T-cell (primary cell): ENCODE measurements at places on chromosomes 12 and 14.

DNA sequence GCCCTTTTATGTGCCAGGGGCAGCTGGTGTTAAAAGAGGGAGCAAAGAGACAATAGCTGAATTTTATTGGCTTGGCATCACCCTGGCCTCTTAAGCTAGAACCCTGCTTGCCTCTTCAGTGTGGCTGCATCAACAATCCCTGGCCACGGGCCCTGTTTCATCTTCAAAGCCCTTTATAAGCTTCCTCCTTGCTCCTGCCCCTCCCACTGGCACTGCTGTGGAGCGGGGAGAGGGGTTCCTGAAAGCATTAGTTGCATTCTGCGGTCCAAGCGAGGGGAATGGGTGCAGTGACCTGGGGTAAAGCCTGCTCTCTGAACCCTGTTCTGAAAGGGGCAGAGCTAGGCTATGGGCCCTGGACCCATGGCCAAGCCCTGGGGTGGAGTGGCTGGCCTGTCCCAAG, 220 bp upstream of the KRT83 start:
- DNase-seq, result no peak

GRCh38 chr12:122406701-122407164, 15.7 kb downstream of the CLIP1 start:
- no peak for DNase-seq

DNA sequence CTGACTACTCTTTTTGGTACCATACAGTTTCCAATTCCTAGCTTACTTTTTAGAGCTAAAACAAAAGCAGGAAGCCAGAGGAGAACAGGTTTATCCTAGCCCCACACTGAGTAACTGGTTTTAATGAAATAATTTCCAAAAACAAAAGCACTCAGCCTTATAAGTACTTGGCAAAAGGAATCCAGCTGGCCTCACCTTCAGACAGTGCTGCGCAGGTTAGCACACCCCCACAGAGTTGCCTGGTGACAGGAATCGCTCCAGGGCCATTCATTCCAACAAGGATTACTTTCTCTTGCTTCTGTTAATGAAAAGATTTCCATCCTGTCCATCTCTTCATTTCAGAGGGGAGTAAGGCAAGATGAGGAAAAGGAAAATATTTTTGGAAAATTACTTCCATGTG, 84.6 kb downstream of the SCFD1 start:
- DNase-seq, result no peak

- DNase-seq, result no peak
These were observed 119.4 kb downstream of the SRGAP1 start for GRCh38 chr12:63963868-63964267.

DNA sequence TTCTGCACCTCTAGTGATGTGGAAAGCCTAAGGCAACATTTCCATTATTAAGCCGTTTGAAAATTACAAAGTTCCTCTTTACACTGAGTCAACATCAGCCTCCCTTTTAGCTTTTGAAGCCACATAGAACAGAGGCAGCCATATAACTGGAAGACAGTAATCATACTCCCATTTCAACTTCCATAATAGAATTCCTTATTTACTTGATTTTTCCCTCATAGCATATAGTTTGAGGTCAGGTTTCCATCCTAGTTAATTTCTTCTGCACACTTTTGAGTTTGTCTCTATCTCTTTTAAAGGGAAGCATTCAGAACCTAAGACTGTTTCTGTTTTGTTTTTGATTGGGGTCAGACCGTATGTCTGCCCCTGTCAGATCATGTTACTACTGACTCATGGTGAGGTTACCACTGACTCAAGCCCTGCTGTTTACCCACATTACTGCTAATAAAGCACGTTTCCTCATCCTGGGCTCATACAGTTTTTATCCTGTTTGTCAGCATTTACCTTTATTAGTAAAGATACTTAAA, 161.0 kb downstream of the SLC38A4 start:
- DNase-seq, result no peak

DNA sequence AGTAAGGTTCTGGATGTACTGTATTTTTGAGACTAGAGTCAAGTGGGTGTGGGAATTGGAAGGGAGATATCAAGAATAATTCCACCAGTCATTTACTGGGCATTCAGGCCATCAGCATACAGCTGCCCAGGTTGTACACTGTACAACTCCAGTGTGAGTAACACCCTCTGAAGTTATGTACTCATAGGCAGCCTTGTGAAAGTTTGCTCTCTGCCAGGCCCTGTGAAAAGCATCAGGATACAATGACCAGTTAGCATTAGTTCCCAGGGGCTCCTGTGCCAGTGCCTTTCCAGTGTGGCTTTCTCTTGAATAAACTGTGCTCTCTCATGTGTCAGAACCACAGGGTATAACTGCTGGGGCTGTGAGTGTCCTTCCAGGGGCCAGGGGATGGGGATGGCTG, 89.7 kb downstream of the LGMN start:
- DNase-seq, result no peak
